Activated CD8-positive, alpha-beta T cell treated with anti-CD3 and anti-CD28 coated beads, Interleukin-2, amount 10 ng/mL, durations not matched to agents 7 days and 5 days (primary cell): ENCODE measurements at places on chromosomes 1 and 21. TPM values are rescaled to one million over a fixed set of nuclear protein-coding genes. Genes with fewer than 3 reads are reported as not detected.

DNA sequence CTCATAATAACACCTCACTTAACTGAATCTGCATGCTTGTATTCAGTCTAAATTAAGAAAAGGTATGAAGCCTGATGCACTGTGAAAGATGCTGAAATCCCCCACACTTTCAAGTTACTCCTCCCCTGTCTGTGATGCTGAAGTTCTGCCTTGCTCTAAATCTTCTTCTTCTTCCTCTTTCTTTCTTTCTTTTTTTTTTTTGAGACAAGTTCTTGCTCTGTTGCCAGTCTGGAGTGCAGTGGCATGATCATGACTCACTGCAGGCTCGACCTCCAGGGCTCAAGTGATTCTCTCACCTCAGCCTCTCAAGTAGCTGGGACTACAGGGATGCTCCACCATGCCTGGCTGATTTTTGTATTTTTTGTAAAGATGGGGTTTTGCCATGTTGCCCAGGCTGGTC, 231.0 kb upstream of the B3GALT2 start:
- peaks cover 29% of the 10 kb centered on the region for H3K36me3 ChIP-seq
- peaks cover 59% of the 10 kb centered on the region for H3K4me1 ChIP-seq
- no peak for DNase-seq
- H3K27ac ChIP-seq, result peak overlapping the region; percentile 79

DNA sequence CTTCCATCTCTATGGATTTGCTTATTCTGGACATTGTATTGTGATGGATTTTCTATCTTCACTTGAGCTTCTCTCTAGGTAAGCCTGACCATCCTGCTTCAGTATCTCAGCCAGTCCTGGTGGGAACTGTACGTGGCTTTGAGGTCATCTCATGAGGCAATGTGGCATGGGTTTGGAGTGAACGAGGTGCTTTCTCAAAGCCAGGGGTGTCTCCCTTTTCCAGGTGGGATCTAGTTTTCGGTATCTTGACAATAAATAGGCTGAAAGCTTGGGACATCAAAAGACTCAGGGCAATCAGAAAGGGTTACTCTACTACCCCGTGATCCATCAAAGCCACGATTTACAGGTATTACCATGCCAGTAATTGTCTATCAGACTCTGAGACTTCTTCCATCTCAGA, 40.8 kb downstream of the AZIN2 start:
- no peak overlapping the region for H3K4me3 ChIP-seq
- peaks cover 19% of the 10 kb centered on the region for H3K36me3 ChIP-seq
- H3K27me3 ChIP-seq, result no peaks in the 10 kb centered on the region
- H3K27ac ChIP-seq, result no peak overlapping the region
- H3K4me1 ChIP-seq, result peaks cover 19% of the 10 kb centered on the region

DNA sequence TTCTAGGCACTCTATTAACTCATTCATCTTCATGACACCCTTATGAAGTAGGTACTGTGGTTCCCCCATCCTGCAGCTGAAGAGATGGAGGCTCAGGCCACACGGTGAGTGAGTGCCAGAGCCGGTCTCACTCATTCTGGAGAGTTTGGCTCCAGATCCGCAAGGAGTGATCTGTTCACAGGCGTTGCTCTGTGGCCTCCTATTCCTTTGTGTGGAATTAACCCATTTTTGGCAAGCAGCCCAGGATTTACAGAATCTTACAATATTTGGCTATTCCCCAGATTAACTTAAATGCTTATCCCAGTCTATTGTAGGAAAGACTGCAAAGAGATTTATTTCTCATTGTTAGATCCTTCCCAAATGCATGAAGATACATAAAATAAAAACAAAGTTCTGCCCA, 29.6 kb downstream of the KIAA0040 start:
- no peak overlapping the region for H3K27ac ChIP-seq
- H3K36me3 ChIP-seq, result peaks cover 70% of the 10 kb centered on the region
- no peak for DNase-seq
- H3K4me1 ChIP-seq, result peaks cover 17% of the 10 kb centered on the region
- H3K4me3 ChIP-seq, result no peak overlapping the region

GRCh38 chr1:165697491-165697880, 876 bp downstream of the ALDH9A1 start:
- H3K4me3 ChIP-seq, result peak overlapping the region; percentile 100
- DNase-seq, result no peak
- H3K36me3 ChIP-seq, result peaks cover 30% of the 10 kb centered on the region
- peaks cover 2% of the 10 kb centered on the region for H3K27me3 ChIP-seq
- H3K27ac ChIP-seq, result peak overlapping the region; percentile 100
- peaks cover 31% of the 10 kb centered on the region for H3K4me1 ChIP-seq

DNA sequence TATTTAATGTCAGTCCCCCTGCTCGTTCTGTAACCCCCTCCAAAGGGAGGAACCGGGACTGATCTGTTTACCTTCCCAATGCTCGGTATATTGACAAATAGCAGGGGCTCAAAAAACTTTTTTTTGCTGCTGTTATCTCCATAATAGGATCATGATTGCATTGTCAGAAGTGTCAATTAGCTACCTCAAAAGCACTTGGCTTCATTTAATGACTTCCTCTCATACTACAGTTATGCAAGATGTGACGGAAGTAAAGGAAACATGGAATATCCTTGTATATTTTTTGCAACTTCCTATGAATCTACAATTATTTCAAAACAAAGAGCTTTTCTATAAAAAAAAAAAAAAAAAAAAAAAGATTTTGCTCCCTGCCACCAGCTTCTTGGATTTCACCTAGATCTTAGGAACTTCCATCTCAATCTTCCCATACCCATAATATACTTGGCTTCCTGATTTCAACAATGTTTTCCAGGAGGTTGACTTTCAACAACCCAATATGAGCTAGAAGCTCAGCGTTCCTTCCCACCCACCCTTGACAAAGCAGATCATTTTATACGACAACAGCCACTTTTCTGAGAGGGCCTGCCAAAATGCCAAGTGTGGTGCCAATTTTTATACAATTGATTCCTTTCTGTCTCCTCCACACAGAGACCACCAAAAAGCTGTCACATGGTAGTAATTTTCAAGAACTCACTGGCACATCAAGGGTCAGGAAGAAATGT, 71.7 kb downstream of the SETD4 start:
- no peaks in the 10 kb centered on the region for H3K4me1 ChIP-seq
- H3K4me3 ChIP-seq, result no peak overlapping the region
- peaks cover 7% of the 10 kb centered on the region for H3K27me3 ChIP-seq
- no peaks in the 10 kb centered on the region for H3K36me3 ChIP-seq
- no peak for DNase-seq

Gene ANKRD34A
- 1.8 TPM for total RNA-seq

Gene SLAMF1
- 48.5 TPM for total RNA-seq
